ENCODE measurements at places on chromosomes 4 and X. TPM values are rescaled to one million over a fixed set of nuclear protein-coding genes. Genes with fewer than 3 reads are reported as not detected.

CEP135 gene
- 5.2 TPM for polyA plus RNA-seq

GRCh38 chr4:27304751-27305150 is 444.1 kb downstream of the STIM2 start:
- H3K4me3 ChIP-seq: no peak overlapping the region
- DNase-seq: no peak
- H3K27me3 ChIP-seq: no peaks in the 10 kb centered on the region
- H3K27ac ChIP-seq: no peak overlapping the region

RRAGB gene
- polyA plus RNA-seq: 25.0 TPM

PABPC1L2B gene
- polyA plus RNA-seq: 0.73 TPM

- DNase-seq: no peak
- no peak overlapping the region for H3K4me3 ChIP-seq
- no peaks in the 10 kb centered on the region for H3K36me3 ChIP-seq
- no peaks in the 10 kb centered on the region for H3K4me1 ChIP-seq
- H3K27ac ChIP-seq: no peak overlapping the region
Observed at GRCh38 chrX:3348191-3348590, 1.7 kb upstream of the MXRA5 start.

GRCh38 chr4:107824350-107825071 is at the start of gene SGMS2:
SGMS2 (plus strand) TSS chr4:107824932; CDS start chr4:107895554, 70,622 bp downstream.
- peak; percentile 84 for DNase-seq
- peak within 1 kb of the TSS; percentile 61 for H3K27ac ChIP-seq
- H3K4me1 ChIP-seq: peaks cover 5% of the 10 kb centered on the region
- no peaks in the 10 kb centered on the region for H3K27me3 ChIP-seq
- peak within 1 kb of the TSS; percentile 67 for H3K4me3 ChIP-seq

TRIM60 gene
- 3.9 TPM for polyA plus RNA-seq

- H3K27ac ChIP-seq: no peak overlapping the region
- no peaks in the 10 kb centered on the region for H3K4me1 ChIP-seq
- no peaks in the 10 kb centered on the region for H3K36me3 ChIP-seq
- H3K4me3 ChIP-seq: no peak overlapping the region
- H3K27me3 ChIP-seq: no peaks in the 10 kb centered on the region
Observed at GRCh38 chrX:130083656-130084382, 26.5 kb downstream of the ELF4 start.

DNA sequence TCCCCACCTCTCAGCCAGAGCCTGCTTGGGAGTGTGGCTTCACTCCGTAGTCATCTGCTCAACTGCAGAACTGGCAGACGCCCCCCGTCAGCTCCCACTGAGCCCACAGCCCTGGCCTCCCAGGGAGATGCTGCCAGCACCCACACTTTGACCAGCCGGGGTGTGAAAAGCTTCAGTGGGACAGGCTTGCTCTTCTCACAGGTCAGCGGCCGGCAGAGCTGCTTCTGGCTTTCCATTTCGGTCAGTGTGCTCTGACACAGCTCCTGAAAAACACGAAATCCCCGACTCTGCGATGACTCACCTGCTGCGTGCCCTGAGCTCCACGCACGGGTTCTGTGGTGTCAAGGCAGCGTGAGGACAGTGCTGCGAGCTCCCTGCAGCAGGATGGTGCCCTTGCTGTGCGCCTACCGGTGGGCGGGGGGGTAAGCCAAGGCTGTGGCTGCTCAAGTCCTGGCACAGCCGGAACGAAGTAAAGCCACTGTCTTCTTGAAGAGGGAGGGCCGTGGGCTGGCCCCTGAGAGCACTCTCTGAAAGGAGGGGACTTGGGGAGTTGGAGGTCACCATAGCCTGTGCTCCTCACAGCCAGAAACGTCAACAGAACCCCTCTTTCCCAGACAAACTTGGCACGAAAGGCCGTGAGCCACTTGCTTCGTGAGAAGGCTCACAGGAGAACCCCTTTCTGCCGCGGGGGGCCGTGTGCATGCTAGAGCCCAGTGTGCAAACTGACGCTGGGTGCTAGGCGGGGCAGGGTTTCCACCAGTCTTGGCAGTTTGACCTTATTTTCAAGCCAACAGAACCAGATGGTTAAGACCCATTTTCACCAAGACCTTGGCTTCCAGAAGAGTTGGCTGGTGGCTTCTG is 23.6 kb downstream of the NOP14 start:
- H3K36me3 ChIP-seq: no peaks in the 10 kb centered on the region
- no peak overlapping the region for H3K27ac ChIP-seq
- peak; percentile 13 for DNase-seq
- H3K4me3 ChIP-seq: no peak overlapping the region
- H3K27me3 ChIP-seq: no peaks in the 10 kb centered on the region
- peaks cover 9% of the 10 kb centered on the region for H3K4me1 ChIP-seq

GRCh38 chrX:2627272-2627867 is 63.7 kb upstream of the CD99 start:
- H3K4me1 ChIP-seq: no peaks in the 10 kb centered on the region
- peak; percentile 81 for DNase-seq

DMP1 gene
- polyA plus RNA-seq: 0.91 TPM

TLR3 gene
- polyA plus RNA-seq: 12.6 TPM

GRSF1 gene
- 70.2 TPM for polyA plus RNA-seq

DNA sequence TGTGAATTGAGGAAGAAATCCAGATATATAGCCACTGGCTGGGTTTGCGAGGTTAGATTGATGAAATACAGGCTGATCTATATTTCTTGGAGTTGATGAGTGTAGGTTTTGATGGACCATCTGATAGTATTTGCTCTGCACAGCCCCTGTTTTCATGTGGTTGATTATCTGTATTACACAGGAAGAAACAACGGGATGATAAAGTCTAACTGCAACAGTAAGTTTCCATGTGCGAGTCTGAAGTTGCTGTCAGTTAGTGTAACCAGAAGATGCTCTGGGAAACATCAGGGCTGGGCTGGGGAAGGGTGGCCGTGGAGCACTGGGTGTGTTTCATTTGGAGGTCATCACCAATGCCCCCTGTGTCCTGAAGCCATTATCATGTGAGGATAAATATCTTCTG is 148.4 kb upstream of the SFRP2 start:
- no peaks in the 10 kb centered on the region for H3K36me3 ChIP-seq
- H3K27ac ChIP-seq: no peak overlapping the region
- H3K27me3 ChIP-seq: no peaks in the 10 kb centered on the region
- H3K4me3 ChIP-seq: no peak overlapping the region
- DNase-seq: no peak
- H3K4me1 ChIP-seq: peaks cover 18% of the 10 kb centered on the region

DNA sequence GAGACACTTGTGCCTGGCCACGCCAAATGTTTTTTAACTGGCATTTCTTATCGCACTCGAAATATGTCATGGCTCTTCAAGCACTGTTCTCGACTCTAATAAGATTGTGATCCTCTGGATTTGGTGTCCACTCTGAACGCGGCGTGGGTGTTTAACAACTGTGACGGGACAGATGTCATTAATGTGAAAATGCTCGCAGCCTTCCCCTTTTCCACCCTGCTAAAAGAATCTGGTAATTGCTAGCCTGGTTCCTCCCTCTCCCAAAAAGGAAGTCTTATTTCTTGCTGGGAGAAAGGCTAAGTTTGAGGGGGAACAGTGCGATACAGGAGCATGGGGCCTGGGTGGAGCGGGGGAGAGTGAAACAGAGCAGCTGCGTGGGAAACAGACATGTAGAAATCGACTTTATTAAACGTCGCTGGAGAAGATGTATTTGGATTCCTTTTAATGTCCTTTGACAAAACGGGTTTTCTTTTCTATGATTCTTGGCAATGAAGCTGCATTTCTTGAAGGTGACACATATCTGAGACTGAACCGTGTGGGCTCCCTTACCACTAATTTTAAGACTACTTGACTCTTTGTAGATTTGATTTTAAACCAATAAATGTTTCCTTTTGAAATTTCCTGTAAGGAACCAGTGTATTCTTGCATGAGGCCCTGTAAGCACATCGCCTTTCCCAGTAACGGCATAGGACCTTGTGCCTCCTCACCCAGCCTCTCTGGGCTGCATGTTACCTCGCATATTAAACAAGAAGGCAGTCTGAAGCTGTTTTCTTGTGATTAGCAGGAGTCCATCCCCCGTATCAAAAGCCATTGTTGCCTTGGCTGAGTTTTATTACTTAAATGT is 17.8 kb downstream of the TBC1D1 start:
- no peak for DNase-seq
- H3K36me3 ChIP-seq: no peaks in the 10 kb centered on the region
- peak overlapping the region; percentile 6 for H3K4me3 ChIP-seq
- H3K27me3 ChIP-seq: no peaks in the 10 kb centered on the region

CT55 gene
- 4.5 TPM for polyA plus RNA-seq

ZNF275 gene
- 28.7 TPM for polyA plus RNA-seq

- H3K36me3 ChIP-seq: no peaks in the 10 kb centered on the region
- H3K4me1 ChIP-seq: no peaks in the 10 kb centered on the region
- H3K27ac ChIP-seq: no peak overlapping the region
- H3K4me3 ChIP-seq: no peak overlapping the region
- no peak for DNase-seq
Observed at GRCh38 chr4:30642567-30642966, 77.6 kb upstream of the PCDH7 start.

GRCh38 chr4:2790583-2791517 is 2.0 kb upstream of the SH3BP2 start:
- H3K27me3 ChIP-seq: no peaks in the 10 kb centered on the region
- H3K4me3 ChIP-seq: no peak overlapping the region
- H3K36me3 ChIP-seq: no peaks in the 10 kb centered on the region
- no peak for DNase-seq
- H3K27ac ChIP-seq: no peak overlapping the region

- no peaks in the 10 kb centered on the region for H3K27me3 ChIP-seq
- DNase-seq: no peak
- no peak overlapping the region for H3K4me3 ChIP-seq
- no peaks in the 10 kb centered on the region for H3K36me3 ChIP-seq
- no peaks in the 10 kb centered on the region for H3K4me1 ChIP-seq
Observed at GRCh38 chrX:38961936-38962335, 160.7 kb downstream of the MID1IP1 start.

DNA sequence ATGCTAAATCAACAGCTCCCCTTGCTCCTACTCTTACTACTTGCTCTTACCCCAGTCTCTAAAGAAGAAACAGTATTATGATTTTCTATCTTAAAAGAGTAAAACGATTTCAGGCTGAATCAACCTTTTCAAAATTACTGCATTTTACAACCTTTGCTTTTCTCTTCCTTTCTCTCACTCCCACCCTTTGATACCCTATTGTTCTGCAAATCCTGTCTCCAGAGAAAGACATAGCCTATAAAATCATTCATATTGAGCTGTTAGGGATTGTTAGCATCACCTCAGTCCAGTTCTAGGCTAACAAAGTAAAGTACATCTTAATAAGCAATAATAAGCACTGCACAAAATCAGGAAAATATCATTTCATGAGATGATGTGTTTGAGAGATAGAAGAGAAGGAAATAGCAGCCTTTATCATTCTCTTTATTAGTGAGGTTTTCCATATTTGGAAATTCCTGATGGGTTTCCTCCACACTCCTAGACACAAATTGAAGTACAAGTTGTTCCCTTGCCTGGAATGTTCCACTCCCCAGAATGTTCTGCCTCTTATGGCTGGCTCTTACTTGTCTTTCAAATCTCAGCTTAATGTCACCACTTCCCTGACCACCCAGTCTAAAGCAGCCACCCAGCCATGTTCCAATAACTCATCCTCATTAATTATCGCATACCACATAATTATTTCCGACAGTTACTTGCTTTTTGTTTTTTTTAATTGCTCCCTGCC is 219.7 kb downstream of the PALLD start:
- H3K27me3 ChIP-seq: no peaks in the 10 kb centered on the region
- no peak overlapping the region for H3K4me3 ChIP-seq
- peaks cover 6% of the 10 kb centered on the region for H3K4me1 ChIP-seq
- peak; percentile 43 for DNase-seq
- H3K36me3 ChIP-seq: no peaks in the 10 kb centered on the region
- H3K27ac ChIP-seq: no peak overlapping the region

- DNase-seq: no peak
- no peak overlapping the region for H3K4me3 ChIP-seq
- no peak overlapping the region for H3K27ac ChIP-seq
- H3K27me3 ChIP-seq: no peaks in the 10 kb centered on the region
- H3K36me3 ChIP-seq: no peaks in the 10 kb centered on the region
Observed at GRCh38 chr4:105434940-105435339, 38.9 kb downstream of the PPA2 start.

RHOXF1 gene
- 24.1 TPM for polyA plus RNA-seq

DCAF12L2 gene
- 17.7 TPM for polyA plus RNA-seq

Data from testis (tissue), 5 donors.